ENCODE measurements at places on chromosomes 13 and 19.
A peak's percentile ranks its signal among the peaks of the same experiment; 100 is the strongest.

DNA sequence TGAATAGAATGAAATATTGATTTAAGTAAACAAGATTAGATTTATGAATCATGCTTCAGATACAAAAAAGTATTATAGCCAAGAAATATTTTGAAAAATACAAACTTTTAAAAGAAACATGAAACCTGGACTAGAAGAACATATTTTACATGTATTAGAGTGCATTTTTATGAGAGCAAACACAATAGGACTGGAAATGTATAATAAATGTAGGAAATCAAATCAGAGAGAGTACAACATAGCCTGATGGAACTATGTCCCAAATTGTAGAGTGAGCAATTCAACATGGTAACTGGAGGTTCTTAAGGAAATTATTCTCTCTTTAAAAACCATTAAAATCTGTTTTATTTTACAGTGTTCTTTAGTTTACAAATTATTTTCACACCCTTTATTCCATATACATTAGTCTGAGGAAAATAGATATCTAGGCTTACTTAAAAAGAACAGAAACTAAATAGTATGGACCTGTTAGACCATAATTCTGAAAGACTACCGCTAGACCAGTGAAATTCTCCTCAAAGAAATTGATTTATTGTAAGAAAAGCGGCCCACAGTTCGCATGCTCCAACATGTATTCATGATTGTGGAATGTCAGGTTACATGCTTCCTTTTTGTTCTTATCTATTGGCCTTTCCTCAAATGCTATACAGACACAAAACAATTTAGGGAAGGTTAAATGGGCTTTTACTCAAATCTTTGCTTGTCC is 1526.5 kb upstream of the SLC10A2 start:
- no peak for DNase-seq

GRCh38 chr13:109671919-109672318 is 114.5 kb downstream of the IRS2 start:
- no peak for DNase-seq

GRCh38 chr19:12035220-12036172 is at the start of gene ZNF433:
ZNF433 (minus strand) TSS chr19:12035679; CDS start chr19:12035539, 140 bp downstream.
- peak; percentile 71 for DNase-seq

DNA sequence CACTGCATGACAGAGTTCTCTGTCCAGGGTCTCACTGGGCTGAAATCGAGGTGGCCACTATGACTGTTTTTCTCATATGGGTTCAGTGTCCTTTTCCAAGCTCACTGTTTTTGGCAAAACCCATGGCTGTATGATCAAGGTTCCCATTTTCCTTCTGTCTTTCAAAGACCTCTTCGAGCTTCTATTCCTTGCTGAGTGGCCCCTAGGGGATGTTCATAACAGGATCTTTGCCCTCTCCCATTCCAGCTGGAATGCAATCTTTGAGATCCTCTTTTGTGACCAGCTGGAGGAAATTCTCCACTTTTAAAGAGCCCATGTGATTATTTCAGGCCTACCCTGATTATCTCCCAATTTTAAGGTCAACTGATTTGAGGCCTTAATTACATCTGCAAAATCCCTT is 572.5 kb upstream of the SLC10A2 start:
- no peak for DNase-seq

DNA sequence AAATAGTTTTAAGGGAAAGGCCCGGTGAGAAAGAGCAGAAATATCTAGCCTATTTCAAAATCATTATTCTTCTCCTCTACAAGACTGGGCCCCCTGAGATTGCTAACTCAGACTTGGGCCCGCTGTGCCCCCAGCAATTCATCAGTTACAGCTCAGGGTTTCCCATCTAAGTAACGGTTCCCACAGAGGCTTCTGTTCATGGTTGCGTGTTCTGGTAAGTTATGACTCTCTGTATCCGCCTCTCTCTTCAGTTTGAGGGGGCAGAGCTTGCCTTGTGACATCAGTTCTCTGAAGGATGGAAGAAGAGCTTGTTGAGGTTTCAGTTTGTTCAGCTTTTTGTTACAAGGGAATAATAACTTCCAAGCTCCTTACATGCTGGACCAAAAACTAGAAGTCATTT is 11.6 kb downstream of the ZNF57 start:
- no peak for DNase-seq

- no peak for DNase-seq
These were observed 25.1 kb downstream of the ARHGEF18 start for GRCh38 chr19:7373862-7374261.

DNA sequence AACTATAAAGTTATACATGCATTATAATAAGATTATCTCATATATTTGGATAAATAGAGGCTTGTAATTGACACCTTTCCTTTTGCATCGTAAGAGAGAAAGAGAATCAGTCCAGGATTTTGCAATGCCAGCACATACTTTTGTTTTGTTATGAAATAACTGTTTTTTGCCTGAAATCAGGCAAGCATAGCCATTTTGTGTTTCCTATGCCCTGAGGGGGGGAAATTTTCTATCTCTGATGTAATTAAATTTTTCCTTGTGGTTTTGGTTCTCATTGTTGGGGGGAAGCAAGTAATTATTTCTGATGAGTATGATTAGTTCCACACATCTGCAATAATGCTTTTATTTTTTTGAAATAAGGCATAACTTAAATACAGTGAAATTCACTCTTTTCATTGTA is 229.4 kb downstream of the NDFIP2 start:
- no peak for DNase-seq

- DNase-seq, result no peak
These were observed 589 bp downstream of the RBM26 start for GRCh38 chr13:79405501-79405830.

- DNase-seq, result no peak
These were observed 68.6 kb downstream of the NDFIP2 start for GRCh38 chr13:79549355-79550106.

DNA sequence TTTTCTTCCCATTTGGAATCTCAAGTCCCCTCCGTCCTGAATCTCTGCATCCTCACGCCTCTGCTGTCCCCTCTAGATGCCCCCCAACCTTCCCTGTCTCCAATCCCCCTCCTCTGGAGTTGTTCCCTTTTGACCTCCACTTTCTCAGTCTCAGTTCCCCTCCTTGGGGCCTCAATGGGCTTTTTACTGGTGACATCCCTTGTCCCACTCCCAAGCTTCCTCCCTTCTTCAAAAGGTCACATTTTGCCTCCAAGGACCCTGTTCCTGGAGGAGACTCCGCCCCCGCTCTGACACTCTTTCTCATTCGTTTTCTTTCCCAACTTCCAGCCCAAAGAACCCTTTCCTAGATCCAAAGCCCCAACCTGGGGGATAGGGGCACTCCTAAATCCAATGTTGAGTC is 1.0 kb downstream of the AP2S1 start:
- DNase-seq, result no peak

DNA sequence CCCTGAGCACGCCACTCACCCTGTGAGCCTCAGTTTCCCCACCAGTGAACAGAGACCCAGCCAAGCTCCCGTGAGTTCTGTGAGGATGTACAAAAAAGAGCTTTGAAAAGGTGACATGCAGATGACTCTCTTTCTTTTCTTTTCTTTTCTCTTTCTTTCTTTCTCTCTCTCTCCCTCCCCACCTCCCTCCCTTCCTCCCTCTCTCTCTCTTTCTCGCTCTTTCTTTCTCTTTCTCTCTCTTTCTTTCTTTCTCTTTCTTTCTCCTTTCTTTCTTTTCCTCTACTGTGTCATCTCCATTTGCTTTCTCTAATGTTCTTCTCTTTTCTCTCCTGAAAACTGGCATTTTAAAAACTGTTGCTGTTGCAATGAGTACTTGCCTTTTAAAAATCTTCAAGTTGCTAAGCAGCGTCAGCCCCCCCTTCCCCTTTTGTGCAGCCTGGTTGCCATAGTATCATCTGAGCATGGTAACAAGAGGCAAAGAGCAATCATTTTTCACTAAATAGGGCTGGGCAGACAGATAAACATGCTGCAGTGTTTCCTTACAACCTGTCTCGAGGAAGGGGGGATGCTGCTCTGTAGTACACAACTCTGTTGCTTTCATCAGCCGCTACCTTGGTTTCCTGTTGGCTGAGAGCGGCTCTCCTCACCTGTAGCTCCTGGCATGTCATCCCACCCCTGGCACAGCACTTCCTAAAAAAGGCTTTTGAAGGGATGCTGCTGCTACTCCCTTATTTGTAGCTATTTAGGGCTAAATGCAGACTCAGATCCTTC is 108.7 kb upstream of the MBNL2 start:
- no peak for DNase-seq

DNA sequence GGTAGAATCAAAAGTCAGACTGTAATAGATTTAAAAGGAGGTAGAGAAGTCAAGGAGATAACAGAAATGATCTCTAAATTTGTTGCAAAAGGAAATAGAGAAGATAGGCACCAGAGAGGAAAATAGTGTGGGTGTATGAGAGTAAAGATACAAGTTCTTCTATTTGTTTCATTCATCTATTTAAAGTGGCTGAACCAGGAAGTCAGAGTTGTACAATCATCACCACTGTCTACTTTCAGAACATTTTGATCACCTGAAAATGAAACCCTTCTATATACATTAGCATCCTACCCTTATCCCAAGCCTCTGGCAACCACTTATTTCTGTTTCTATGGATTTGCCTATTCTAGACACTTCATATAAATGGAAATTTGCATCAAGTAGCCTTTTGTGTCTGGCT is 36.7 kb downstream of the INTS6 start:
- no peak for DNase-seq

GRCh38 chr13:75073786-75074185 is 408.2 kb downstream of the TBC1D4 start:
- DNase-seq, result no peak

DNA sequence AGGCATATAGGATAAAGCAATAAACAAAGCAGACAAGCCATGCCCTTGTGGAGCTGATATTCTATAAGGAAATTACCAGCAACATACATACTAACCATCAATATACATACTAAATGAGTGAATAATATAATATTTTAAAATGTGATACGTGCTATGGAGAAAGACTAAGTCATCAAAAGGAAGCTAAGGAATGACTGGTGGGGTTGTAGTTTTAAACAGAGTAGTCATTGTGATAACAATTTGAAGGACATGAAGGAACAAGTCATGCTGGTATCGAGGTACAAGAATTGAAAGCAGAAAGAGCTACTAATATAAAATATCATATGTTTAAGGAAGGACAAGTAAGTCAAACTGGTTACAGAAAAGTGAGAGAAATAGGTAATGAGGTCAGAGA is 894.9 kb upstream of the PCDH9 start:
- DNase-seq, result no peak
